ENCODE measurements at places on chromosomes 5 and 9.

DNA sequence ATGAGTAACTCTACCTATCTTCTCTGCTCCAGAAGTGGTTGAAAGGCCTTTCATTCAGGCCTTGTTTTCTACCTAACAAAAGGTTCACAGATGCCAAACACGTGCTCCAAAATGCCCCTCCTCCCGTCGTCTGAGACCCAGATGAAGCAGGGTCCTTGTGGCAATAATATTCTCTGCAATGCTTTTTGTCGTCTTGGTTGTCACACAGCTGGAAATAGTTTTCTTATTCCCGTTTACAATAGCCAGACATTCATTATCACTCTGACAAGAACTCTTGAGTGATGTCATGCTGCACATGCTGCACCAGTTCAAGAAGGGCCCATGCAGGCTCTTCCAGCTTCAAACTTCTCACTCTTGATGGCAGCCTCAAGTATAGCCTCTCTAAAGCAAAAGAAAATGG is 7.8 kb downstream of the LPAR1 start:
- no peak for DNase-seq

DNA sequence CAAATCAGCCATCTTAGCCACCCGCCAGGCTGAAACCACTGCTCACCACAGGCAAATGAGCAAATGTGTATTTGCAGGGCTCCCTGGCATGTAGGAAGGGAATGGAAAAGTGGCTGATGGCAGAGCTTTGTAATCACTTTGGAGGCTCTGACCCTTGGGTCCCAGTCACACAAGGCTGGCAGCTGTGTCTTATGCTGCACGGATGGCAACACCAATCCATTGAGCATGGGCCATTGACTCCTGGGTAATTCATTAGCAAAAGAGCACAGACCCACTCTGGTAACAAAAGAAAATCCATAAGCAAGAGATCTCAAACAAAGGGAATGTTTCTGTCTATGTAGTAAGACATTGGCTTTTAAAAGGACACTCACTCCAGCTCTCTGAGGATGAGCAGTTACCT is 57.6 kb downstream of the SPOCK1 start:
- DNase-seq = no peak

DNA sequence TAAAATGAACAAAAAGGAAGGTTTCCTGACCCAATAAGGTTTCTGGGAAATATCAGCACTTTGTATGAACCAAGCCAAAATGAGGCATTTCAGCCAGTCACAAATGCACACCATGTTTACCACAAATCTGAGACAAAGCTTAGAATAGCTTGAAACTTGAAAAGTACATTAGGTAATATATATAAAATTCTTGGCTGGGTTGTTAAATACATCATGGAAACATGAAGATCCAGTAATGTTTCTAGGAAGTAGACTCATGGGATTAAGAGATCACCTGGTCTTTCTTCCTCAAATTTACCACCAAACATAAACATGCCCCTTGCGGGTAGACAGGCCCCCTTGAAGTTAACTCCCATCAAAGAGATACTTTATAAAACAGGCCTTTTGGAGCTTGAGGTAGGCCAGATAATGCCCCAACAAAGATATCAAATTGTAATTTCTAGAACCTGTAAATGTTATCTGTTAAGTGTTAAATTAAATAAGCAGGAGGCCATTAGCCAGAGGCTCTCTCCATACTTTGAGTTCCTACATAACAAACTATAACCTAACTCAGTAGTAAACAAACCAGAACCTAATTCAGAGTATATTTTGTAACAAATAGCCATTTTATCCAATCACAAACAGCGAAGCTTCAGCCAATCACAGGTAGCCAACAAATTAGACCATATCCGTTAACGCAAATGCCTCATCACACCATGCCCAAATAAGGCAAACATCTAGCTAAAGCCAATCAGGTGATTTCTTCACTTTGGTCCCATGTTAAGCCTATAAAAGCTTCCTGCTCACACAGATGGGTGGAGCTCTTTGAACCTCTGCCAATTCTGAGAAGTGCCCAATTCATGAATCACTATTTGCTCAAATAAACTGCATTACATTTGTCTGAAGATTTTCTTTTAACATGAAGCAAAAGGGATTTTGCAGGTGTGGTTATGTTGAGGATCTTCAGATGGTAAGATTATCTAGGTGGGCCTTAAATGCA is 127.9 kb upstream of the TARS1 start:
- no peak for DNase-seq

- DNase-seq = no peak
Measured at GRCh38 chr5:61198606-61199005, 36.3 kb upstream of the SMIM15 start.

GRCh38 chr9:6224393-6225154 is 9.0 kb downstream of the IL33 start:
- no peak for DNase-seq

GRCh38 chr9:3281399-3281798 is 244.4 kb downstream of the RFX3 start:
- no peak for DNase-seq

GRCh38 chr9:92738661-92739081 is 26.0 kb downstream of the BICD2 start:
- no peak for DNase-seq

GRCh38 chr5:135993335-135993879 is 35.4 kb upstream of the TGFBI start:
- no peak for DNase-seq

- DNase-seq = no peak
Measured at GRCh38 chr5:137994556-137994955, 38.3 kb downstream of the FAM13B start.

GRCh38 chr5:93579692-93580062 is 1.3 kb downstream of the NR2F1-AS1 start:
- DNase-seq = no peak

DNA sequence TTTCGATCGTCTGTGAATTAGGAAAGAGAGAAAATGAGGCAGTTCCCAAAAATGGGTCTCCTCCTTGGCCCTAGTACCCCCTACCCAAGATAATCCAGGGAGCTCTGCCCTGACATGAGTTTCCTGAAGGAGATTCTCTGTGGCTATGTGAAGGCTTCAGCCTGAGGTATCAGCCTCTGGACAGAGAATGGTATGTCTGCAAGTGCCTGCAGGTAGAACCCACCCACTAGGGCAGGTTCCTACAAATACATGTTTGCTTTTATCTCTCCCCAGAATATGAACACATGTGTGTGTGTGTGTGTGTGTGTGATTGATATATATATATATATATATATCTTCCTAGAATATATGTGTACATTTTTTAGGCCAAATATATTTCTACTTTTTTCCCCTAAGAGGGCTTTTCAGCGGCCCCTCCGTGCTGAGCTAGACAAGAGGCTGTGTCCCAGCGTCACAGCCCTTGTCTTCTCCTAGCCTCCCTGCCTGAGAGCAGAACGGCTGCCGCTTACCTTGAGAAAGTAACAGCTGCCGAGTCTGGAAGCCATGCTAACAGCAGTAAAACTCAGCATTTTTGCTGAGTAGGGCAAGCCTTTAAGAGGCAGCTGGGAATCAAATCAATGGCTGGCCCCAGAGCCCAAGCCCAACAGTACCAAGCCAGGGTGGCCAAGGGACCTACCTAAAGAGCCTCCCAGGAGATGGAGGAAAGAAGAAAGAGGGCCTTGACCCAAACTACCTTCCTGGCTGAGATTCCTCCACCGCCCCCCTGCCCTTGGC is 2.1 kb downstream of the BRINP1 start:
- DNase-seq = no peak

GRCh38 chr5:179885491-179886090 is 22.1 kb downstream of the TBC1D9B start:
- no peak for DNase-seq

- no peak for DNase-seq
Measured at GRCh38 chr5:150000990-150001659, 586 bp downstream of the HMGXB3 start.

Measured in NCI-H524 treated with DMSO at 0.1 percent for 48 hours (cell line).